ENCODE measurements at places on chromosomes 6 and 20.

GRCh38 chr20:18909254-18909653, 95.7 kb downstream of the SCP2D1 start:
- DNase-seq, result no peak

DNA sequence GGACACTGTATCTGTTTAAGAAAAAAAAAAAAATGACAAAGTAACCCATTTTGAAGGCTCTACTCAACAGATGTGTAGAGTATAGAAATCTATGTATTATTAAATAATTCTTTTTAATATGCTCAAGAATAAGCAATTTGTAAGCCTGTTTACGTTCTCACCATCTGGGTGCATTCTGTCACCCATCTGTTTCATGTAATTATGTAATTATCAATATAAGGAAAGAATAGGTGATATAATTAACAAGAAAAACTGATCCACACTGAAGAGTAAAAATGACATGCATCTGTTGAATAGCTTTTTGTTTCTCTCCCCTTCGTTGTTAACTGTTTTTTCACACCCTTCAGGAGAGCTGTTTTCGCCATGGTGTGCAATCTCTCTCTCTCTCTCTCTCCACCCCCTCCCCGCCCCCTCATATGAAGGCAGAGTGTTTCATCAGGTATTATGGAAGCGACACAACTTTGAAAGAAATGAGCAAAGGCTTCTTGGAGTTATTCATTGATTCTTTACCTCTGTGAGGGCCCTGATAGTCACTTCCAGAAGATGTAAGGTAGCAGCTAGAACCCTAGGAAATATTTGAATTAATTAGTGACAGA, 154.3 kb upstream of the INSM1 start:
- no peak for DNase-seq

DNA sequence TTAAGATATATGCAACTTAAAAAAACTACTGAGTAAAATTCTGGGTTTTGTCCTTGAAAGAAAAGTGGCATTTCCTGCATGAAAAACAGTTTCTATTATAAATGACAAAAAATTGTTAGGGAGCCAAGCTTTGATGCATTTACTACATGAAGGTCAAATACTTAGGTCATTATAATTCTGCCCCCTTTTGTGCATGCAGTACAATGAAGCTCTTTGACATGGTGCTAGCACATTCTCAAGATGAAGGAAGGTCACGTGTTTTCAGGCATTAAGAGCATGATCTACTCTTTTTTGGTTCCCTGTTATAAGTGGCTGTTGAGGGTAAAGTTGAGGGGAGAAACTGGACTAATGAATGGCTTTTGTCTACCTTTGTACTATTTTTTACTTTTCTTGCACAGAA, 72.7 kb downstream of the FOXO3 start:
- no peak for DNase-seq

- DNase-seq, result no peak
Measured at GRCh38 chr6:85049282-85049681, 284.9 kb upstream of the TBX18 start.

- no peak for DNase-seq
Measured at GRCh38 chr6:21142741-21143140, 450.8 kb upstream of the SOX4 start.

- DNase-seq, result no peak
Measured at GRCh38 chr6:24329451-24329850, 28.4 kb downstream of the DCDC2 start.
